ENCODE measurements at places on chromosomes 13 and 19.

DNA sequence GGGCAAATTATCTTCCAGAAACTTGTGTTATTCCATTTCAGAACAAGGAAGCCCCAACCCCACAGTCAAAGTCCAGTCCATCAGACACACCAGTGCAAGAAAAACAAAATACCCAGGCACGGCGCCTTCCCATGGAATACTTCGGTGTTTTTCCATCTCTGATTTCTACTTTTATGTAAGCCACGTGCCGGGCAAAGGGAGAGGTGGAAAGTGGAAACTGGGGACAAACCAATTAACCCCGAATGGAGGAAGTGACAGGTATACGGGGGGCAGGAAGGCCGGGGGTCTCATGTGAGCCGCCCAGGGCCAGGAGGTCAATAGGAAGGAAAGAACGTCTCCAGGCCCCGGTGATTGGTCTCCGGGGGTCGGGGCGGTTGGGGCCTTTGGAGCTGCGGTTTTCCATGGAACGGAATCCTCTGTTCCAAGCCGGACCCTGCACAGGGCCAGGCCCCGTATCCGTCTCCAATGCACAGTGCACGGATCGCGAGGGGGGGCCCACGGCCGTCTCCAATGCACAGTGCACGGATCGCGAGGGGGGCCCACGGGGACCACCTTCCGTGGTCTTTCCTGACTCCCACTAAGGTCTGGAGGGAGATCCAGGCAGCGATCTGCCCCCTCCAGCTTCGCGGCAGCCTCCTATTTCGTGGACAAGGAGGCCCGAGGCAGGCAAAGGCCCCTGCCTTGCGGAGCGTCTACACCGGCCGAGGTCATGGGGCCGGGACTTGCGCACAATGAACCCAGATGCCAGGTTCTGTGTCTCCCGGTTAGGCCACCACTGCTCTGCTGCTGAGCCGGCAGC, 79.7 kb downstream of the GADD45B start:
- DNase-seq, result no peak

- DNase-seq, result no peak
These were observed 86.9 kb downstream of the SOX1 start for GRCh38 chr13:112153846-112154245.

DNA sequence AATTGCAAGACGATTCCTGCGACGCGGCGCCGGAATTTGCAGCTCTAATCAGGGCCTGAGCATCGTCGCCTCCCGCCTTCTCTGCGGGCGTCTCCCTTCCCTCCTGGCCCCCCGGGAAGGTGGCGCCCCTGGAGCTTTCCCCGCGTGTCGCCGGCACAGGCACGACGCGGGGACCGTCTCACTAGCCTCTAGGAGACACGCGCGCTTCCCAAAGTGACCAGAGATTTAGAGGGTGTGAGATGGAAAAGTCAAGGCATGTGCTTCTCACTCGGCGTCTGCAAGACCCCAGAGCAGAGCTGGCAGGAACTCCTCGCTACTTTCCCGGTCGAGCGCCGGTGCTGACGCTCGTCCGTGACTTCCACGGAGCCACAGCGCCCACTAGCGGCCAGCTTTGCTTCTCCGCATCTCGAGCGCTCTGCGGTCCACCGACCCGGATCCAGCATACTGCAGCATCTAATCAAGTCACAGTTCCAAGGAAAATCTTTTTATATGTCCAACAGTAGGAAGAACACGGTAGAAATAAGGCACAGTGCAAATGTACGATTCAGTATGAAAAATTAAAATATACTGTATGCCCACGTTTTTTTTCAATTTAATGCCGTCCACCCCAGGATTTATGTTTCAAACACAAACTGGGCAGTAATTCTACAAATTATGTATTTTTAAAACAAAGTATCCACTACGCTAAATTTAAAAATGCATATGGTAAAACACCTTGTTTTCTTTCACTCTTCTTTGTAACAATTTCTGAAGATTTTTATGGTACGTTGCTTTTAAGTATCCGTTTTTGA, 977 bp upstream of the EFNB2 start:
- DNase-seq, result peak; percentile 83

- DNase-seq, result no peak
These were observed 615.0 kb downstream of the FGF9 start for GRCh38 chr13:22285867-22286266.

GRCh38 chr13:111129465-111130115, 14.5 kb downstream of the ARHGEF7 start:
- DNase-seq, result no peak

DNA sequence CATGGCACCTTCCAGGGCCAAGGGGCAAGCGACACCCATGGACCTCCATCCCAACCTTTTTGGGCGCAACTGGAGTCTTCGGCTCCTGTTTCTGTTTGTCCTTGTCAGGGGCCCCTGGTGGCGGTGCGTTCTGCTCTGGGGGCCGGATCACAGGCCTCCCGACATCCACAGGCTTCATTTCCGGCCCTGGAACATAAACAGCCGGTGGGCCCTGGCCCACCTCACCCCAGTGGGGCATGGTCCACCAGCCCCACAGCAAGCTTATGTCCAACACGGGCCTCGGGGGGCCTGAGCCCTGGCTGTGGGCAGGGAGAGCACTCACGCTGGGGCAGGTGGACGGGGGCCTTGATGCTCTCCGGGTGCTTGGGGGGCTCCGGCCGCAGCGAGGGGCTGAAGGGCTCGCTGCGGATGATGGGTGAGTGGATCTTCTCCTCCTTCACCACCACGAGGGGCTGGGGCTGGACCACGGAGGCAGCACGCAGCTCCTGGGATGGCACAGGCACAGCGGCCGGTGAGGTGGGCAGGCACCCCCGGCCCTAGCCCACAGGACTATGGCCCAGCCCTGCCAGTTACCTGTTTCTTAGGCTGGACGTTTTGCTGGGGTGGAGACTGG, 7.2 kb upstream of the EPHX3 start:
- DNase-seq, result no peak

- no peak for DNase-seq
These were observed 13.6 kb downstream of the MBNL2 start for GRCh38 chr13:97235549-97236231.

DNA sequence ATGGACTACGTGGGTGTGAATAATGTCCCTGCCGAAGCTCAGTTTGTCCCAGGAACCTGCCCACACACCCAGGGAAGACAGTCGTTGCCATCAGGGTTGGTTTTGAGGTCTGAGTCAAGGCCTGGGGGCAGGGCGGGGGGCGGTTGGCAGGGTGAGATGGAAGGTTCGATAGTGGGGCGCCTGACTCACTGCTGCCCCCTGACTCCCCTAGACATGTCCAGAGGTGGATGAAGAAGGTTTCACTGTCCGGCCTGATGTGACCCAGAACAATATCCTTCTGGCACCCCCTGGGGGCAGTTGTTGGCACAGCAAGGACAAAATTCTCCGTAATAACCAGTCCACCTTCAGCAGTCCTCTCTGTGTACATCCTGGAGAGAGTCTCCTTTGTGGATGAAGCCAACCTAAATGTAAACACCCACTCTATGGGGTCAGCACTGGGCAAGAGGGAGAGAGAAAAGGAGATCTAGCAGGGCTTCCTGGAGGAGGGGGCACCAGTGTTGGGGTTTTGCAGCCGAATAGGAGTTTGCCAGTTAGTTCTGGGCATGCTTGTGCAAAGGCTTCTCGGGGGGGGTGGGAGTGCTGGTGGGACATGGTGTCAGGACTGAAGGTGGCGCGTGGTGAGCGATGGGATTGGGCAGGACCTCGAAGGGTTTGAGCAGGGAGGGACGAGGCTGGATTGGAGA, 19.6 kb upstream of the B3GNT3 start:
- DNase-seq, result no peak

- DNase-seq, result no peak
These were observed 2.3 kb upstream of the ZNRF4 start for GRCh38 chr19:5452594-5453565.

DNA sequence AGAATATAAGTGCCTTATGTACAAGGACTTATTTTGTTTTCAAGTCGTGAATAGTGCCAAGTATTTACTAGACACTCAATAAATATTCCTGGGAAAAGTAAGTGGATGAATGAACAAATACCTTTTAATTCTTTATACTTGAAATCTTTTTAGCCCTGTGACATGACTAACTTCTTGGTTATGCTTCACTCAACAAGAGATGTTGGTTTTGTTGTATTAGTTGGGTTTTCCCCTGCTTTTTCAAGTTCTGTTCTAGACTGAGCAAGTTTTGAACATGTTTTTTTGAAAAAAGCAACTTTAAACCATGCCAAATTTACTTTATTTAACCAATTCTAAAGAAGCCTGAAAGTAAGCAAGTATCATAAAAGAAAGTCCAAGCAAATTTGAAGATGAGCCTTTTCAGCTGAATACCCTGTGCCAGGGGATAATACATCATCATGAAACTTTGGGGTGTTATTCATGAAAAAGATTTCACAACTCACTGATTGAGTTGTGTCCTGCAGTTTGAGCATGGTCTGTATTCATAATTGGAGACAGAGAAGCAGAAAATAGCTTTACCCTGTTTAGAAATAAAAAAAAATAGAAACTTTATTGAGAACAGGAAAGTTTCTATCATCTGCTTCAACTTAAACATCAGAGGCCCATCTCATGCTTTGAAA, 11.1 kb downstream of the LMO7 start:
- no peak for DNase-seq

DNA sequence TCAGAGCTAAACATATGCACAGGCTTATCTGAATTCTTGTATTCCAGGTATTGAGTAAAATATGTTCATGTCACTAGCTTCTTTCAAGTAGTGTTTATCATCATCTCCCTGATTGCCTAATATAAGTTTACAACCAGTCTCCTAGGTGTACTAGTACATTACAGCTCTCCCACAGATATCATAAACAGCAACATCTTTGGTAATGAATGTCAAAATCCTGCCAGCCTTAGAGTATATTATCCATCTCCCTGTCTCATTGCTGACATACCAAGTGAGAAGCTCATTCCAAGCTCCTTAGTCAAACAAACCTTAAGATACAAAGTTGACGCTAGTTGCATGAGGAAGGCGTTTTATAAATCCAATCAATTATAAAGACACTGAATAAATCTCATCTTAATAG, 689.1 kb upstream of the GPC6 start:
- DNase-seq, result no peak

- no peak for DNase-seq
These were observed 84.5 kb downstream of the SPRY2 start for GRCh38 chr13:80256352-80256932.

DNA sequence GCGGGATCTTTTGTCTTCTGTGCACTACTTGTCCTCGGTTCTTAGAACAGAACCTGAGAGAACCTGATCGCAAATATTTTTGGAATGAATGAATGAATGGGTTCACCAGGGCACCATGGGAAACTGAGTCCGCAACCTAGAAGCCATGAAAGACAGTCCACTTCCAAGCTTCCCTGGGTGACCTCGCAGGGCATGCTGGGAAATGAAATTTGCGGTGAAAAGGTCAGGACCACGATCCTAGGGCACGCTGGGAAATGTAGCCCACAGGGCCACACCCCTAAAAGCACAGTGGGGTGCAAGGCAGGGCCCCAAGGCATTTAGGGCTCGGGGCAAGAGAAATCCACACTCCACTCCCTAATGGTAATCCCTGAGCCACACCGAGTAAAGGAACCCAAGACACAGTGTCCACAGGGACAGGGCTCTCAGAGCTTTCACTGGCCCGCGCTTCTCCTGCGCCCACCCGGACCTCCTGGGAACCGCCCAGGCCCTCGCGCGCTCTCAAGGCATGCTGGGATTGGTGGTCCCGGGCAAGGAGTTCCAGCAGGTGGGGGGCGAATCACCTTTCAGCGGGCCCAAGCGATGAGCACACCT, 1.1 kb upstream of the PPP1R12C start:
- DNase-seq, result peak; percentile 44

DNA sequence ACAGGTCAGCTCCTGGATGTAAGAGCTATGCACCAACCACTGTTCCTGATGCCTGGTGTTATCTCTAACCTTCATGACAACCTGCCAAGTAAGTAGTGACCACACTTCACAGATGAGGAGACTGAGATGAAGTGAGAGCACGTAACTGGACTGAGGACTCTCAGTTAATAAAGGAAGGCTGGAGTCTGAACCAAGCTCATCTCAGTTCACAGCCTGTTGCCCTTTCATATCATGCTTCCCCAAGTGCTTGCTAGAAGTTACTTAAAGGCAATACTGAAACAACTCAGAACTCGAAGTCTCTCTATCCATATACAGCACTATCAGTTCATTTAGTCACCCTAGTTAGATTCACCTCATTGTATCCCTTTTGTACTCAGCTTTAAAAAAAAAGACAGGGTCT, 119.7 kb downstream of the ABCC4 start:
- no peak for DNase-seq

- no peak for DNase-seq
These were observed 4.3 kb upstream of the A1BG start for GRCh38 chr19:58357481-58358145.

GRCh38 chr19:10230173-10230860, 814 bp downstream of the S1PR2 start:
- DNase-seq, result peak; percentile 38

DNA sequence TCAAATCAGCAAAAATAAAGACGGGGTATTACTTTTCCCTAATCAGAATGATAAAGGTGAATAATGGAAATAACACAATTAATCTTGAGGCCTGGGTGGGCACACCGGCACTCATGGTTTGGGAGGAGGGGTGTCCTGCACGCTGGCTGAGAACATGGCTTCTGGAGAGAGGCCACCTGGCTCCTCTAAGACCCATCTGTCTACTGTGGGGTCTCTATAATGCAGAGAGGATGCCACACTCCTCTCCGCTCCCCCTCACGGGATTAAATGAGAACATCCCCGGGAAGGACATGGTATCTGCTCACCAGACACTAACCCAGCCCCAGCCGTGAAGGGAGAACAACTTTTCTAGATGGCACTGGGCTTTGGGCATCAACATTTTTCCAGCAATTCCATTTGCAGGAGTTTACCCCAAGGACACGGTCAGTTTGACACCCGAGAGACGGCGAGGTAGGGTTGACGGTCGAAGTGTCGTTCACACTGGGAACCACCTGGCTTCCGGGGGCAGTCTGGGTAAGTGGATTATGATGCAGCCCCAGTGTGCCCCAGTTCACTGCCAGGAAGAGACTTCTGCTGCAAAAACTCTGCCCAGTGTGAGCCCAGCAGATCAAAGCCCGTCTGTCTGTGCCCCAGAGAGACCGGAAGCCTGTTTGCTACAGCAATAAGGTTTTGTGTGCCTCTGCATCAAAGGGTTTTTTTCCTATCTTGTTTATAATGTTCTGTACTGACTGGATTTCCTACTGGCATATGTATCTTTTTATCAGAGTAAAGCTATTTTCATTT, 56.6 kb downstream of the CEBPG start:
- peak; percentile 54 for DNase-seq

- DNase-seq, result no peak
These were observed 8.6 kb downstream of the TUBGCP3 start for GRCh38 chr13:112579310-112579843.

DNA sequence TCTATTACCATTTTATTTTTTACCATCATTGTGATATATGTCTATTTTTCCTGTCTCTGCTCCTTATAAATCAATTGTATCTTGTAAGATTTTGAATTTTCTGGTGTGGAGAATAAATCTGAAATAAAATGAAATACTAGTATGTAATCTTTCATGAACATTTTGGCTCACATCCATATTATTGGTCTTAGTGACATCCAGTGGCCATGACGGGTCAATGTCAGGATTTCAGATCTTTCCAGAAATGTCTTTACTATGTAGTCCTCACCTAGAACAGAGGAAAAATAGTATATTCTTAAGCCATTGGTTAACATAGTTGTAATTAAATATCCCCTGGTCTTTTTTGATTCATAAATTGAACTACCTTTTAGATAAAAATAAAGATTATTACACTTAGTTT, 109.8 kb upstream of the GPC6 start:
- no peak for DNase-seq

GRCh38 chr13:45696610-45697226, 5.4 kb upstream of the CBY2 start:
- DNase-seq, result no peak

- DNase-seq, result no peak
These were observed 409.6 kb downstream of the TBC1D4 start for GRCh38 chr13:75072368-75072767.

Measured in C1 segment of cervical spinal cord (tissue), 14 donors.